ENCODE measurements at places on chromosomes 7 and 10.

DNA sequence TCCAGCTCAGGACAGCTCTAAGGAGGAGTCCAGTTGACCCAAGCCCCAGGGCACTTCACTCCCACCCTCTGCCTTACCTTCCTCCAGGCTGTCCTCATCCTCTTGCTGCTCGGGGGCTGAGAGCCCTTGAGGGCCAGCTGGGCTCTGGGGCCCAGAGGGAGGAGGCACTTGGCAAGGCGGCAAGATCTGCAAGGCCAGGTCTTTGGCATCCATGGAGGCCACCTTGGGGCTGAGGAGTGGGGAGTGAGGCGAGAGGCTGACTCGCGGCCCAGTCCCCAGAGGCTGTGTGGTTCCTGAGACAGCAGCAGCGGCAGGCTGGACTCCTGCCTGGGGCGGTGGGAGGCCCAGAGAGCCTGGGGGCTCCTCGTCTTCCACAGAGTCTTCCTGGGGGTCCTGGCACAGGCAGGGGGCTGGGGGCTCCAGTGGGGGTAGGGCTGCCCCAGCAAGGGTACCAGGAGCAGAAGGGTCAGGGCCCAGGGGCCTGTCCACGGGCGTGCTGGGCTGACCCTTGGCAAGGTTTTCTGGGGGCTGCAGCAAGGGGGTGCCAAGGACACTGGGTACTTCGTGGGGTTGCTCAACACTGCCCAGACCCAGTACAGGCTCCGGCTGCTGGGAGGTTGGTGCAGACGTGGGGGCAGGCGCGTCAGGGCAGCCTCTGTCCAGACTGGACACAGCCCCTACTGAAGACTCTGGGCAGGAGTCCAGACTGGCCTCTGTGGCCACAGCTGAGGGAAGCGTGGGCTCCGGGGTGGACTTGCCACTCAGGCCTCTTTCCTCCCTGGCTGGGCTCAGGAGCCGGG is 6.5 kb downstream of the NACAD start:
- DNase-seq = no peak

GRCh38 chr10:30000802-30001571 is 58.4 kb downstream of the JCAD start:
- DNase-seq = no peak

DNA sequence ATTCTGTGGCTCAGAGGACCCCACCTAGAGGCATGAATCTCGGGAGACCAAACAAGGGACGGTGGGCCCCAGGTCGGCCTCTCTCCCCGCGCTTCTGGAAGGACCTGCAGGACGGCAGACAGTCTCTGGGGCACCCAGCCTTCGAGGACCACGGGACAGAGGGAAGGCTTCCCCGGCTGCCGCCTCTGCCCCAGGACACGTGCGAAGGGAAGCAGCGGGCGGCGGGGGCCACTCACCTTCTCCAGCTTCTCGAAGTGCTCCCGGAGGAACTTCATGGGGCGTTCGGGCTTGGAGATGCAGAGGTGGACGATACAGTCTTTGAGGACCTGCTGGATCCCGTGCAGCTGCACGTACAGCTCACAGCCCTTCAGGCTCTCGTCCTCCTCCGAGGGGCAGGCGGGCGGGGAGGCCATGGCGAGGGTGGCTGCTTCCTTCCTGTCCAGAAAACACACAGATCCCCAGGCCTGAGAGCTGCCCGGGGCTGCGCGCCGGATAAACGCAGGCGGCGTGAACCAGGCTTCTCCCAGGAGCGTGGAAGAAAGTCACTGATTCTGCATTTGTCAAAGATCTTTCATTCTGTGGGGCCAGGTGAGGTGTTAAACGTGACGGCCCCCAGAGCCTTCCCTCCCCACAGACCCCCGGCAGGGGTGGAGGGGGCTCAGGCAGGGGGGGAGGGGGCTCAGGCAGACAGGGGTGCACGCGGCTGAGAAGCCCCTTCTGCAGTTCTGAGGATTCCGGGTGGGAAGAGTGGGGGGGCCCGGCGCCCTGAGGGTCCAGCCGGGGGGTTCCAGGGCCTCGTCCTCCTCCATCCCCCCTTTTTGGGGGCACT is 15.2 kb upstream of the DNAAF5 start:
- no peak for DNase-seq

- no peak for DNase-seq
Observed at GRCh38 chr7:33495207-33495606, 365.8 kb downstream of the BBS9 start.

- DNase-seq = no peak
Observed at GRCh38 chr10:1933215-1933614, 195.9 kb upstream of the ADARB2 start.

GRCh38 chr7:2105280-2105679 is 127.5 kb downstream of the MAD1L1 start:
- DNase-seq = no peak

- DNase-seq = no peak
Observed at GRCh38 chr7:112745635-112746034, 44.6 kb downstream of the TMEM168 start.
